ENCODE measurements at places on chromosomes 5 and 9.

- no peak for DNase-seq
These were observed 1.5 kb downstream of the VAV2 start for GRCh38 chr9:133990366-133991213.

GRCh38 chr5:149885513-149885912 is 59.1 kb downstream of the PDE6A start:
- DNase-seq: no peak

DNA sequence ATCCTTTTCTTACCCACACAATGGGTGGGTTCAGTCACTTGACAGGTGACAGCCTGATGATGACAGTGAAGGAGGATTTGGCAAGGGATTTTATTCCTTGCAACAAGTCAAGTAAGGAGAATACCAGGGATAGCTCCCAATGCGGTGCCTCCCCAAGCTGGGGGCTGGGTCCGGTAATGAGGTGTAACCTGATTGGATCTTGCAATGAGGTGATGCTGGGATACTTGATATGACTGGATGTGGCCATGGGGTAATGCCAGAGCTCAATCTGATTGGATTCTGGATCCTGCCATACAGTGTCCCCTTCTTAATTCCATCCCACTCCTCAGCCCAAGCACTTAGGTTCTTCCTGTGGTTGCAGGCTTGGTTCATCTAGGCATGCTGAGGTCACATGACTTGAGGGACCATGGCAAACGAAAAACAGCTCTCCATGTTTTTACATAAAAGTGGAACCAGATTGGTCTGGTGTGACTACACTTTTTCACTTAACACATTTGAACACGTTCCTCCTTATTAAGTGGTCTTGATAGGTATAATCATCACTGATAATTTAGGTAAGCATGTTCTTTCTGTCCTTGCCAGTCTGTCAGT is 181.1 kb downstream of the PDZD2 start:
- no peak for DNase-seq

DNA sequence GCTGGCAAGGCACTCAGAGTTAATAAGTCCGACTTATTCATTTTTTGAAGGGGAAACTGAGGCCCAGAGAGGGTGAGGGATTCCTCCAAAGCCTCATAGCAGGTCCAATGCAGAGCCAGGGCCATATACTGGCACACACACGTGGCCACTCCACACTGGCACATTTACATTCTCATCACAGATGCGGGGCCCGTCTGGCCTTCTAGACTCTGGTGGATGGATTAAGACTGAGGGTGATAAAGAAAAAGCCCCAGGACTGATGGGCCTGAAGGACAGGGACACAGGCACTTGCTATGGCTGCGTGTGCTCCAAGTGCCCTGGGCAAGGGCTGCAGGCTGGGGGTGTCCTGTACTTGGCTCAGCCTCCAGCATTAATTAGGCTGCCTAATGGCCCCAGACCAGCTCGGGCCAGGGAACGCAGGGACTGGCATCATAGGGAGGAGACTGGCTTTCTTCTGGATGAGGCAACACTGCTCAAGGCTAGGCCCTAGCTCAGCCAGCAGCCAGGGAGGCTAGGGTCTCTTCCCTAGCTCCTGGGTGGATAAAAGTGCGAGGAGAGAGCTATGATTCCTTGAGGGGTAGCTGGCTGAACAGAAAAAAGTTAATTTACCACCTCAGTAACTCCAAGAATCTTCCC is 28.5 kb upstream of the CSF1R start:
- DNase-seq: no peak

GRCh38 chr5:16787278-16787677 is 148.8 kb downstream of the MYO10 start:
- DNase-seq: no peak

DNA sequence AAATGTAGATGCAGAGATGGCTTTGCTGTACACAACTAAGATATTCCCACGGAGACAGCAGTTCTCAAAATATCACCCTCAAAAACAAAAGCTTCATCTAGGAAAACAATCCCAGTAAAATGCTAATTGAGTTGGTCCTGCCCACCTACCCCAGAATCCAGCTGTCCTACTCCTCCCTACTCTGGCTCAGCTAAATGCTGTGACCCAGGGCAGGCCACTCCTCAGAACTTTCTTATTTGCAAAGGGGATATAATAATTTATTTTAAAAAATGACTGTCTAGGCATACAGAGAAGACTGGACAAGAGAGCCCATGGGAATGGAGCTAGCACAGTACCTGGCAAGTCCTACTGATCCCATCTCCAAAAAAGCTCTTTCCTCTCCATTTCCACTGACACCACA is 162.3 kb downstream of the CRB2 start:
- no peak for DNase-seq

- DNase-seq: no peak
These were observed 46.7 kb downstream of the TNFSF8 start for GRCh38 chr9:114883709-114884108.

- DNase-seq: no peak
These were observed 80.7 kb upstream of the STC2 start for GRCh38 chr5:173408946-173409345.

All from NCI-H2171 (cell line).